ENCODE measurements at places on chromosomes 7 and 10.

GRCh38 chr7:191981-192649 is at the start of gene FAM20C:
TSS of gene FAM20C (plus strand) at chr7:192571. CDS start at chr7:193200, 629 bp downstream.
- DNase-seq: peak; percentile 60

- DNase-seq: no peak
Observed at GRCh38 chr7:44183386-44183785, 5.9 kb downstream of the GCK start.

GRCh38 chr10:126459032-126459831 is 71.0 kb upstream of the ADAM12 start:
- no peak for DNase-seq

DNA sequence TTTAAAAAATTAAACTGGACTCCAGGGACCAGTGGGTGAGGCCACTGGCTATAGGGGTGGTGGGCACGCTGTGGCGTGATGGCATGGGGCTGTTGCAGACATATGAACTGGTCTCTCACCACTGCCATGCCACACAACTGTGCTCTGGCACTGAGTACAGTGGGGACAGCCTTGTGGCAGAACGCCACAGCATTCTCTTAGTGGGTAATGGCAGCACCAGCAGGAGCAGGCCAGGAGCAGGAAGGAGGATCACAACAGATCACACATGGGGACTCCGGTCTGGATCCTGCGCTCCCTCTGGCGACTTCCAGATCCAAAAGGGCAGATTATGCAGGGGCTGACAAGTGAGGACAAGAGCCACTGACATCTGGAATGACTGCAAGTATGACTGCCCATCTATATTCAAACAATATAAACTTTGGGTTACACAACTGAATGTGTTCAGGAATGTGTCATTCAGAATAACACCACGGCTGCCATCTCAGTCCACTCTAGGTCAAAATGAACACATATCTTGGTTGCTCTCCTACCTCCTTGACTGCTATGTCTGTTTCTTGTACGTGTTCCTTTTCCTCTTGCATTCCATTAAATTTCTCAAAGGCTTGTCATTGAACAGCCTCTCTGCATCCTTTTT is 176.0 kb downstream of the KMT2E start:
- DNase-seq: no peak

- DNase-seq: no peak
Observed at GRCh38 chr7:10815546-10815945, 158.1 kb upstream of the PHF14 start.

GRCh38 chr7:32042900-32043299 is 27.3 kb downstream of the PDE1C start:
- DNase-seq: no peak

DNA sequence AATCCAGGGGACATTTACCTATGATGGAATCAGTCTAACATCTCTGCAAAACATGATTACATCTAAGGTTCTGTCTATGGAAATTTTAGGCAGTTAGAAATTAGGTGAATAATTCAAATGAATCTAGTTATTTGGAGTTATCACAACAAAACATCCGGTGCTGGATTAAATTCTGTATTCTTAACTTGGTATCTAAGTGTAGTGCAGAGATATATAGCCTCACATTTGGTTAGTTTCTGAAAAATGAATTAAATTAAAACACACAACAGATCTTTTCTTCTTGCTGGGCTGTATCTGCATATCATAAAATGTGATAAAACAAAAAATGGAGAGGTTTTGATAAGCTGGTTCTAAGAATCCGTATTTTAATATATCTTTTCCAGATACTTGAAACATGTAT is 354.1 kb downstream of the PCLO start:
- no peak for DNase-seq

DNA sequence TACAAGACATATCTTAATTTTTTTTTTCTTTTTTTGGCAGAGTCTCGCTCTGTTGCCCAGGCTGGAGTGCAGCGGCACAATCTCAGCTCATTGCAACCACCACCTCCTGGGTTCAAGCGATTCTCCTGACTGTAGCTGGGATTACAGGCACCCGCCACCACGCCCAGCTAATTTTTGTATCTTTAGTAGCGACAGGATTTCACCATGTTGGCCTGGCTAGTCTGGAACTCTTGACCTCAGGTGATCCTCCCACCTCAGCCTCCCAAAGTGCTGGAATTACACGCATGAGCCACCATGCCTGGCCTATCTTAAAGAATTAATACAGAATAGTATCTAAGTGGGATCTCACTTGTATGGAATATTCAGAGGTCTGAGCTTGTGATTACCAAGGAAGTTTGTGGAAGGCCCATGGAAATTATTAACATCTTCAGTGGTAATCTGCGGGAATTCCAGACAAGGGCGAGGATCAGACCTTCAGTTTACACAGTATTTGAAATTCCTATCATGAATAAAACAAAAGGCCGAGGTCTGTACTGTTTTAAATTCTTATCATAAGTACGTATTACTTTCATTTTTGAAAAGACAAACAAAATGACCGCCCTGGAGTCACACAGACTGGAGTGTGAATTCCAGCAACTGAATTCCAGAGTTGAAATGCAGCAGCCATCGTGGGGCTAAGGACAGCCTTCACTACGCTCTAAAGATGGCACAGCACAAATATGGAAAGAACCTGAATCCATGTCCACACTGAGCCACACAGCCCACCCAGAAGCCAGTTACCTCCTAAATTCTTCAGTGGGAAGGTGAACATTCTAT is 16.7 kb downstream of the GPRIN2 start:
- DNase-seq: peak; percentile 5

- no peak for DNase-seq
Observed at GRCh38 chr7:77348371-77348813, 67.8 kb downstream of the GSAP start.

GRCh38 chr7:150986099-150986512 is 4.7 kb upstream of the NOS3 start:
- DNase-seq: peak; percentile 41

- DNase-seq: no peak
Observed at GRCh38 chr7:98474558-98474957, 73.7 kb upstream of the BAIAP2L1 start.

DNA sequence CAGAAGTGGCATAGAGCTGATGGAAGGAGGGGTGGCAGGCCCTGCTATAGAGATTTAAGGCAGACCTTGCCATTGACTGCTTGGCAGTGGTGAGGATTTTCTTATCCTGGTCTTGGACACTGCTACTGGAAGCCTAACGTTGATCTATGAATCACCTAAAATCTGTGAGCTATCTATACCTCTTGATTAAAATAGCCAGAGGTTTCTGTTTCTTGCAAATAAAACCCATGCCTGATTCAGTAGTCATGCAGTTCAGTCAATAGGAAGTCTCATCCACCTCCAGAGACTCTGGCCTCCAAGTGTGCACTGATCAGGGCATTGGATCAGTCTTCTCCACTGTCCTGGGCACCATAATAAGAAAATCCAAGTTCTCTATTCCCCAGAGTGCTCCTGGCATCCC is 286.5 kb downstream of the PTEN start:
- DNase-seq: no peak

- DNase-seq: no peak
Observed at GRCh38 chr10:129004398-129004797, 462.6 kb upstream of the MGMT start.

DNA sequence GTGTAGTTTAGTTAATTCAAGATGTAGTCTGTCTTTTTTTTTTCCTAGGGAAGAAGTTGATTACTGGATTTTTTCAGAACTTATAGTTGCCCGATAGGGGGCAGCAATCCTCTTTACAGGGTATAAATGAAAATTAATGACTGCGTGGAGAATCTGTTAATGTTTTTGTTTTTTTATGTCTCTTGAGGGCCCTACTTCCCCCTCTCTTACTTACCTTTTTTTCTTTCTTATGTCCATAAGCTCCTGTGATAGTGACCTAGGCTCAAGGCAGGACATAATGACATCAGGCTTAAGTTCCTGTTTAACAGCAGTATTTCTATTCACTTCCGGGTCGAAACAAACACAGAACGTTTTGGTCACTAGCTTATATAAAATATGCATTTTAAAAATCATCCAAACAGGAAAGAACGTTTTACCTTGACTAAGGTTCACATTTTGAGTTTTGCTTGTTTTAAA is 18.8 kb downstream of the CDC123 start:
- no peak for DNase-seq

- DNase-seq: no peak
Observed at GRCh38 chr7:5230265-5231067, 40.4 kb downstream of the WIPI2 start.

- DNase-seq: peak; percentile 66
Observed at GRCh38 chr10:30587522-30588031, 42.0 kb downstream of the LYZL2 start.

GRCh38 chr10:43852149-43852548 is 203.5 kb upstream of the ZNF32 start:
- no peak for DNase-seq

DNA sequence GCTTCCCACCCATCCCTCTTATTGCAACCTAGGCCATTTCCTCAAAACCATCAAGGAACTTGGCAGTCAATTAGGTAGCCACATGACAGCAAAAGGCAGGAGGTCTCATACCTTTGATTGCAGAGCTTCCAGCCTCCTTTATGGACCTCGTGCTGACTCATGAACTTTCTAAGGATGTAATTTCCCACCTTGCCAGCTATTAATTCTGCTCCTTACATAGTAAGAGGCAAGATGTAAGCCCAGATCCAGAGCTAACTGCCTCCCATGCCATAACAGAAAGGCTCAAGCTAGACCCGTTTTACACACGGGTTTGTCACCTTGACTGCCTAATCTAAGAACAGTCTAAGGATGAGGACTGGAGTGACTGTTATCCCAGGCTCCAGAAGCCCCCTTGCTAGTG is 565.7 kb downstream of the KCNMA1 start:
- DNase-seq: no peak

GRCh38 chr10:131620314-131620713 is 280.5 kb upstream of the PPP2R2D start:
- no peak for DNase-seq

DNA sequence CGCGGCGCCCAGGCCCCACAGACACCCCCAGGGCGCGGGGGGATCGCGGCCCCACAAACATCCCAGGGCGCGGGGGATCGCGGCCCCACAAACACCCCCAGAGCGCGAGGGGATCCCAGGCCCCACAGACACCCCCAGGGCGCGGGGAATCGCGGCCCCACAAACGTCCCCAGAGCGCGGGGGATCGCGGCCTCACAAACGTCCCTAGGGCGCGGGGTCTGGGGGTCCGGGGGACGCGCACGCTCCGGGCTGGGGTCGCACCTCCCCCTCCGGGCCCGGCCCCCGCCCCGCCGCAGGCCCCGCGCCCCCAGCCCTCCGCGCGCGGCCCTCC is 382 bp downstream of the DIP2C start:
- DNase-seq: no peak

GRCh38 chr7:34130558-34131295 is 225.4 kb downstream of the BMPER start:
- no peak for DNase-seq

GRCh38 chr10:117424171-117424570 is 48.9 kb upstream of the PDZD8 start:
- DNase-seq: no peak

GRCh38 chr7:113120647-113121046 is 2.3 kb upstream of the SMIM30 start:
- no peak for DNase-seq

GRCh38 chr7:134910214-134910890 is 76.0 kb upstream of the AGBL3 start:
- no peak for DNase-seq

GRCh38 chr10:5013385-5013784 is 9.7 kb upstream of the AKR1C2 start:
- DNase-seq: no peak

- peak; percentile 49 for DNase-seq
Observed at GRCh38 chr7:24836084-24836483, 78.8 kb upstream of the GSDME start.

GRCh38 chr7:64886956-64887545 is 16.0 kb upstream of the ZNF273 start:
- no peak for DNase-seq

DNA sequence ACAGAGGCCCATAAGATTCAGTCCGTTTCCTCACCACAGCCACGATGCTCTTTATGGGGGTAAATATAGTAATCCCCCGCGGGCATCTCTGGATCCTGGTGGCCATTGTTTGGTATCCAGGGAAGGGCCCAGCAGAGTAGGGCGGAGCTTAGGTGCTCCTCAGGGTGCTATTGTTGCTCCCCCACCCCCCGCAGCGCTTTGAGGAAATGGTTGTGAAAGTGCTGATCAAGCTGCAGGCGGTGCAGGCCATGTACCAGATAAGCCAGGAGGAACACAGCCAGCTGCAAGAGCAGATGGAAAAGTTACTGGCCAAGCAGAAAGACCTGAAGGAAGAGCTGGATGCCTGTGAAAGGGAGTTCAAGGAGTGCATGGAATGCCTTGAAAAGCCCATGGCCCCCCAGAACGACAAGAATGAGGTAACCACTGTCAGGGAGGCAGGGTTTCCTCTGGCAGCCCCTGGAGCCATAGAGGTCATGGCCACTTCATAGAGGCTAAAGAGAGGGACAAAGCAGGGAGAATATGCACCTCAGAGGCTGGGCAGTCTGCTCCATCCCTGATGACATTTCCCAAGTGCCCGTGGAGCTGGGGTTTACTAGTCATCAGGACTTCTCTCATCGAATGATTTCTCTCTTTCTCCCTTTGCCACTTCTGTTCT is 17.6 kb upstream of the FLNC start:
- no peak for DNase-seq

GRCh38 chr10:30176182-30176581 is 116.8 kb upstream of the JCAD start:
- DNase-seq: no peak

GRCh38 chr7:35701287-35701900 is 6.5 kb upstream of the HERPUD2 start:
- DNase-seq: no peak

DNA sequence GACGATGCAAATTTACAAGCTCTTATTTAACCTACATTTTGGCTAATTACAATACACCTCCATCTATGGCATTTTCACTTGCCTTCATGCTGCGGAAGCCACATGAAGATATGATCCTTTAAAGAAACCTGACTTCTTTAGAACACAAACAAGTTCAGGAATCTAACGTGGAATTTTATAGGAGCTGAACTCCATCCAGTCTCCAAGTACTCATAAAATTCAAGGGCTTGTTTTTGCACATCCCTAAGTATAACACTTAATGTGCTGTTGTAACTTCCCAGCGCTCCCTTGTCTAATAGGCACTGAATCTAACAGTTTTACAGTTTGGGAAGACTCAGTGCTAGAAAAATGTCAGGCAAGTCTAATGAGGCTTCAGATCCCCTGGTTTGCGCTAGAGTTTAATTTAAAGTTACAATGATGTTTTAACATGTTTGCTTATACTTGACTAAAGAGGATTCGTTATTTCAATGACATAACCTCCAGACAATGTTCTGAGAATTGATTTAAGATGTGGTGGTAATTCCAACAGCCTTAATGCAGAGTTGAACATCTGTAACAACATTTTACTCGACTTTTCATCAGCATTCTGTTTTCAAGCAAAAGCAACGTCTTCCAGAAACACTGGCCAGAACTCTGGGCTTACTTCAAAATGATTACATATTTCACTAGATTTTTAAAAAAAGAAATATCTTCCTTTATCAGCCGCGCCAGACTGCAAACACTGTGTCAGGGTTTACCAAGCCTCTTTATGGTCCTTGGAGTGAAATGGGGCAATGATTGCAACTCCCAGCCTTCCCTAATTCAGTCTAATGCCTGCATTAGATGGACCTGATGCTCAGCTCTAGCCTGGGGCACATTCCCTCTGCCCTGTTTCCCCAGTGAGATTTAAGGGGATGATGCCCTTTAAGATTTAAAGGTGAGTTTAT is 664.3 kb downstream of the KCNMA1 start:
- no peak for DNase-seq

GRCh38 chr10:128631801-128632241 is 505.6 kb upstream of the MKI67 start:
- no peak for DNase-seq

- no peak for DNase-seq
Observed at GRCh38 chr7:98133621-98134303, 27.1 kb downstream of the LMTK2 start.

All from CD4-positive, alpha-beta T cell treated with Interleukin-15 for 1 hour (primary cell).